SIG-M5 (cell line): ENCODE measurements at places on chromosomes 3 and 15.

- DNase-seq: no peak
These were observed 307.6 kb downstream of the ZBTB20 start for GRCh38 chr3:114839476-114839875.

GRCh38 chr15:31494786-31495185 is 168.2 kb downstream of the KLF13 start:
- no peak for DNase-seq

DNA sequence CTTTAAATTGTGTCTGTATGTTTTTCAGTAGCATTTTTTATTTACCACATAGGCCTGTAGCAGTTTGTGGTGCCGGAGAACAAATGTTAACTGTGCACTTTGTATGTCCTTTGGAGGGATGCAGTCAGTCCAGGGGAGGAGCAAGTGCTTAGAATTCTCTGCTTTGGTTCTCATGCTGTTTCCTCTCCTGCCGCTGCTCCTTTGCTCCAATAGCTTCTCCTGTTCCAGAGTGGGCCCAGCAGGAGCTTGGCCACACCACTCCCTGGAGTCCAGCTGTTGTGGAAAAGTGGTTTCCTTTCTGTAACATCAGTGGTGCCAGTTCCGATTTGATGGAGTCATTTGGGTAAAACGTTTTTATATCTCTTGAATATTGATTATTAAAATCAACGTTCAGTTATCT is 16.6 kb downstream of the TICRR start:
- no peak for DNase-seq

- no peak for DNase-seq
These were observed 69.4 kb downstream of the STAG1 start for GRCh38 chr3:136682740-136683312.

DNA sequence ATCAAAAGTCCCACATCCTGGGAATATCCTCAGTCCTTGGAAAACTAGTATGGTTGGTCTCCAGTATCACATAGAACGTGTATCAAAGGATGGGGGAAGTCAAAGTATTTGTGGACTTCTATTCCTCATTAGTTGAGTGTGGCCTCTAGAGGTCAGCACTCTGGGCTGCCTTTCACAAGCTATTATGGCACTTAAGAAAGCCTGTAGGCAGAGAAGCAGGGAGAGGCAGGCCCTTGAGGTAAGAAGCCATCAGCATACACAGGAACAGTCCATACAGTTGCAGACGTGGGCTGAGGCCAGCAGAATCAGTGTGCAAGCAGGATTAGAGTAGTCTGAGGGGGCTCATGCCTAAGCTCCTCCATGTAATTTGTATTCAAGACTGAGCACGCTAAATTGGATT is 341.7 kb downstream of the CLSTN2 start:
- DNase-seq: no peak

GRCh38 chr3:89113893-89114840 is 6.7 kb downstream of the EPHA3 start:
- DNase-seq: no peak
